ENCODE measurements at places on chromosomes 7 and 10.
A peak's percentile ranks its signal among the peaks of the same experiment; 100 is the strongest.

- DNase-seq: no peak
These were observed 1.7 kb downstream of the SH2B2 start for GRCh38 chr7:102288285-102288930.

GRCh38 chr10:110901954-110902819 lies 16.8 kb downstream of the BBIP1 start:
- peak; percentile 61 for DNase-seq

DNA sequence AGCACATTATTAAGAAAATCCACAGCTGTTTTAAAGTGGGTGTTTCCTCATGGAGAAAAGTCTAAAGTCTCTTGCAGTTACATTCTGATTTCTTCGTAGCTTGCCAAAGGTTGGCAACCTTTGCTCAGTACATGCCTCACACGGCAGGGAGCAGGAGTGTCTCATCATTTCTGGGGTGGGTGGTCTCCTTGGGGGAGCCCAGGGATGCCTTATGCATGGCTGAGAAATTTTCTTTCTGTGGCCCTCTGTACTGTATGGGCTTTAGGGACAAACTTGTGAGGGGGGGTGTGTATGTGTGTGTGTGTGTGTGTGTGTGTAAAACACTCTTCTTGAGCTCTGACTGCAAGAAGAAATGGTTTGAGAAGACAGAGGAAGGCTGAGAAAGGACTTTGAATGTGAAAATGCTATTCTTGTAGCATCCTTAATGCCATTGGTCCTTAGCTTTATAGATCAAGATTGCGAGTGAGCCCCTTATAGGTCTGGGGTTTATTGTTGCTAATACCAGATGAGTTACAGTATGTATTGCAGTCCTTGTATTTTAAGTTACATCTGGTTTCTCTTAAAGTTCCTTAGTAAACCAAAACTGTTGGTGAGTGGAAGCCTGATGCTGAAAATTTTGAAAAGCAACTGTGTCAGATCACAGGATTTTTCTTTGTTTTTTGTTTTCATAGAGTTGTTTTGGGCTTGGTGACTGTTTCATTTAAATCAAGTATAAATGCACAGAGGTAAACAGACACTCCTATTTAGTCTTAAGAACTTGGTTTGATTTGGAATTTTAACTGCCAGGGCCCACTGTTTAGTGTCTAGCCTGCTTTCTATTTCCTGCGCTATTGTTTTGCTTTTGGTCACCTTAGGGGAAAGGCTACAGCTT lies 242.0 kb downstream of the BICC1 start:
- no peak for DNase-seq

DNA sequence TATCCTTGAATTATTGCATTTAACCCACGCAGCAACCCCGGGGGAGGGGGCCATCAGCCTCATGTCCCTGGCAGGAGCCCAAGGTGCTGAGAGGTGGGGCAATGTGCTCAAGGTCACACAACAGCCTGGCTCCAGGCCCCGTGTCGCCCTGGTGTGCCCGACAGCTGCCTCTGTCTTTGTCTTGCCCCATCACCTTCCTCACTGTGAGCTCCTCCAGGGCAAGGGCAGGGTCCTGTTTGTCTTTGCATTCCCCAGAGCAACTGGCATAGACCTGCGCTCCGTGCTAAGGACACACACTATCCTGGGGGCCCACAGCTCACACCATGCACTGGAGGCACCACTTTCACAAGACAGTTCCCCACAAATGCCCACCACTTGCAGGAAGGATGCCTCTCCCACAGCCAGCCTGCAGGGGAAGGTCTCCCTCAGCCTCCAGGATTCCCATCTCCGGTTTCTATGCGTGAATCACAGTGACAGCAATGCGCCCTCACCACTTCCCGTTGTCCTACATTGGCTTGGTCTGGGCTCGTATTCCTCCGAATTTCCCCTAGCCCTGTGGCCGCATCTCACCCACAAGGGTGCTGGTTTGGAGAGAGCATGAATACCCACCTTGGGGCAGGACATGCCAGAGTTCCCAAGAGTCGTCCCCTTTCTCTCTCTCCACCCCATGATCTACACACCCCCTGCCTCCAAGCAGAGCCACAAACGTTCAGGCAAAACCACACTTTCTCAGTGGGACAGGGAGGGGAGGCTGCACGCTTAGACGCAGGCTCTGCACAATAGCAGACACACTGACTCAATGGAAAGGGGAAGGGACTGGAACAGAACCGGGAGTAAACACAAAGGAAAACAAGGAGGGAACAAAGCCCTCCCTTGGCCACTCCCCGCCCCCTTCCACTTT lies 10.3 kb downstream of the ITPRIP start:
- DNase-seq: no peak

- DNase-seq: peak; percentile 43
These were observed 1.1 kb upstream of the GSTO2 start for GRCh38 chr10:104267721-104268404.

- DNase-seq: no peak
These were observed 538.8 kb downstream of the TCERG1L start for GRCh38 chr10:130772676-130773075.

GRCh38 chr7:106583100-106583499 lies 77.9 kb downstream of the CCDC71L start:
- no peak for DNase-seq

- no peak for DNase-seq
These were observed 45.2 kb upstream of the SAMD8 start for GRCh38 chr10:75066271-75066670.

DNA sequence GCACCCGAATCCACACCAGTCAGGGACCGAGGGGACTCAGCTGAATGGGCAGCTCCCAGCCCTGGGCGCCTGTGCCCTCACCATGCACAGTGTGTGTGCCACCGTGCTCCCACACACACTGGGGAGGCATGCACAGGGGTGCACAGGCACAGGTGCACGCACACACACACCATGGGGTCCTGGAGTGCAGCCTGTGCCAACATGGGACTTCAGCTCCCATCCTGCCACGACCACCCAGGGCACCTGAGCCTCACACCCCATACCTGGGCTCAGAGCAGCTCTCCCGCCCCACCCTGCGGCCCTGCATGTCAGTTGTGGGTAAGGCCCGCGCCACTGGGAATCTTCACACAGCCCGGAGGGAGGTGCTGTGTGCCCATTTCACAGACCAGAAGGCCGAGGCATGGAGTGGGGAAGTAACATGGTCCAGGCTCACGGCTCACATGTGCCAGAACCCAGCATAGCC lies 8.0 kb downstream of the ELFN1 start:
- no peak for DNase-seq

Measured in activated naive CD4-positive, alpha-beta T cell treated with anti-CD3 and anti-CD28 coated beads, Interleukin-2, amount 50 U/mL, for 16 hours (primary cell).